Activated CD4-positive, alpha-beta T cell treated with anti-CD3 and anti-CD28 coated beads for 4 hours (primary cell): ENCODE measurements at places on chromosomes 4 and X.

DNA sequence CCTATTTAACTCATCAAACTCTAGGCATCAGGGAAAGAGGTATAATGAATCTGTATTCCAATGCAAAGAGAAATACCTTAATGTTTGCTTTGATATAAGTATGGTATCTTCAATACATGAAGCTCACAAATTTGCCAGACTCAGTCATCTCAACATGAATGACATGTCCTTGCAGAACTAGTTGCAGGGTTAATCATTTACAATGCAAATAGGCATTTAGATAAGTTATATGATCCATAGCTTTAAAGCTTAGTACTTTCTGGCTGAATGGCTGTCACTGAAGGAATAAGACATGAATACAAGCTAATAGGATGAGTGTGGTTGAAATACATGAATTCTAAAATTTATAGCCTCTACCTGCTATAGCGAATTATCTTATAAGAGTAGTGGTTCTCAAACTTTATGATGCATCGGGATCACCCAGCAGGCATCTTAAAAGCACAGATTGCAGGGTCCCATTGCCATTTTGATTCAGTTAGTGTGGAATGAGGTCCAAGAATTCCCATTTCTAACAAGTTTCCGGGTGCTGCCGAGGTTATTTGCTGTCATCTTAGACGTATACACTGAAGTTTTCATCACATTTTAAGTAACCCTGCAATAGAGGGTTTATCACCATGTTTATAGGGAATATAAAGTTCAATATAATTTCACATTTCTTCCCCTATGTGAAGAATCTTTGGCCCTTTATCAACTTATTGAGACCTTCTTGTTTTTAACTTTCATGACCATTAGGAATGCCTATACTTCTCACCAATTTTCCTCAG, 439.2 kb downstream of the ARHGAP24 start:
- no peak for DNase-seq

DNA sequence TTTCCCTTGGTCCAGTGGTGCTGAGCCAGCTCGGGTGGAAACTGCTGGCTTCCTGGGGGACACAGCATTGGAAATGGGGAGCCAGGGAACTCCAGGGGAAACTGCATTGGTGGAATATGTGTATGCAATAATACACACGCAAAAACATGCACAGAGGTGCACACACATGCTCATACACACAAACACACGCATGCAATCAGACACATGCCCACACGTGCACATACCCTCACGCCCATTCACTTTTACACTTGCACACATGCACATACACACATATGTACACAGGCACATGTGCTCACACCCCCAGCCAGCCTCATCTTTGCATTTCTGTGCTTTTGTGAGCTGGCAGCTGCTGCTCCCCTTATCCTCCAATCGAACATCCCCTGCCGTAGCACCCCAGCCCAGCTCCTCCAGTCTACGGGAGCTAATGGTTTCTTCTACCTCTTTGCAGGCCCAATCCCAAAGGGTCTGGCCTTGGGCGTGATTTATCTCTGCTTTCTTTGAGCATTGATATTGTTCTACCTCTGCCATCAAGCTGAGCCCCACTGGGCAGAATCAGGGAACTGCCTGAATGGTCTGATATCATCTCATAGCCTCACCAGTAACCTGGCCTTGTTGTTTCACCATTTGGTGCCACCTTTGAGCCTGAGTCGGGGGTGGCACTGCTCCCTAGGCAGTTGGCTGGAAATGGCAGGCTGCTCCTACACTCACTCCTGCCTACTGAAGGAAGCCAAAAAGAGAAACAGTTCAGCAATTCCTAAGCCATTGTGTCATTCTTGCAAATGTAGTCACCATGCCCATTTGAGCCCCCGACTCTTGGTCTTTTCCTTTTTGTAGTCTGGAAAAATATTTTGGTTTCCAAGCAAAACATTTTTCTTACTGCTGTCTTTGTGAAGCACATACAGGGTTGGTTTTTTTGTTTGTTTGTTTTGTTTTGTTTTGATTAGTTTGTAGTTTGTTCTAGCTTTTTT, 104.4 kb upstream of the MAMLD1 start:
- no peak for DNase-seq

DNA sequence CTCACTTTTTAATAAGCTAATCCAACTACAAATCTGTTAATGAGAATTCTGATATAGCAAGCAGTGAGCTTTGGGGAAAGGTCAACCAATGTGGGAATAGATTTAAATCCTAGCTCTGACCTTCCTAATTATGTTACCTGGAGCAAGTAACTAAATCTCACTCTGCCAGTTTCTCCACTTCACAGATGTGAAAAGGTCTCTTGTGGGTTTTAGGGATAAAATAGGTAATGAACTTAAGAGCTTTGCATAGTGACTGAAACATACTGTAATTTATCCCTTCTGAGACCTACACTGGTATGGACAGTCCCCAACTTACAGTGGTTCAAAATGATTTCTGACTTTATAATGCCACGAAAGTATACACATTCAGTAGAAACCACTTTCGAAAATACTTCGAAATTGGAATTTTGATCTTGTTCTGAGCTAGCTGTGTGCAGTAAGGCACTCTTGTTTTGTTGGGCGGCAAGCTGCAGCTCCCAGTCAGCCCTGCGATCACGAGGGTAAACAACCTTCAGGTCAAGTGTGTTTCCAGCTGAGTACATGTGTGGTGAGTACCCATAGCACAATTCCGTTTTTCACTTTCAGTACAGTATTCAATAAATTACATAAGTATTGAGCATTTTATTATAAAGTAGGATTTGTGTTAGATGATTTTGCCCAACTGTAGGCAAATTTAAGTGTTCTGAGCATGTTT, 93.7 kb downstream of the ADGRL3 start:
- DNase-seq: no peak

- no peak for DNase-seq
Measured at GRCh38 chrX:138709886-138710791, 1.4 kb downstream of the FGF13 start.

- DNase-seq: no peak
Measured at GRCh38 chrX:17161991-17162390, 213.0 kb upstream of the NHS start.

DNA sequence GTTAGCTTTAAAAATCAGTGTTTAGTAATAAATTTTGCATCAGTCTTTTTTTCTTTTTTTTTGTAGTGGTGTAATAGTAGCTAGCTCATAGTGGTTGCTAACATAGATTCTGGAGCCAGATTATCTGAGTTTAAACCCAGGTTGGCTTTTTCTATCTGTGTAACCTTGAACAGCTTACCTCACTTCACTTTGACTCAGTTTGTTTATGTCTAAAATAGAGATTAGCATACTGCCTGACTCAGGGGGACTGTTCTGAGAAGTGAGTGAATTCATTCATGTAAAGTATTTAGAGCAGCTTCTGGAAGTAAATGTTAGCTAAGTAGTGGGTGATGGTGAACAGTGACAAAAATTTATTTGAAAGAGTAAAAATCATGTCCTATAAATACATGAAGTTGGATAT, 32.9 kb downstream of the CPEB2 start:
- no peak for DNase-seq
